Astrocyte (in vitro differentiated cells and primary cell): ENCODE measurements at places on chromosomes 6 and 20.

- DNase-seq, result no peak
Measured at GRCh38 chr6:84448331-84448730, 220.9 kb upstream of the CEP162 start.

DNA sequence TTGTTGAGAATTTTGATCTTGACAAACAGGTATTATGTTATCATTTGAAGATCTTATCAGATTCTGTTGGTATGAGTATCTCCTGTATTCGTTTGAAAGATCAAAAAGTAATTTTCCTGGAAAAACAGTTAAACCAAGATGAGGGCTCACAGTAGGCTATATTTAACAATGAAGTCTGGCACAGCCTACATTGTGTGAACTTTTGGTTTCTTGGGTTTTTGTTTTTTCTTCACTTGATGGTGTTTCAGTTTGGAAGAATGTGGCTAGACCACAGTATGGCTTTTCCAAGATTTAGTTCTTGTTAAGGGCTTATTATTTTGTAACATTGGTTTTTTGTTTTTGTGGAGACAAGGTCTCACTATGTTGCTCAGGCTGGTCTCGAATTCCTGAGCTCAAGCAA is 306.4 kb downstream of the CDKAL1 start:
- peak; percentile 90 for DNase-seq

DNA sequence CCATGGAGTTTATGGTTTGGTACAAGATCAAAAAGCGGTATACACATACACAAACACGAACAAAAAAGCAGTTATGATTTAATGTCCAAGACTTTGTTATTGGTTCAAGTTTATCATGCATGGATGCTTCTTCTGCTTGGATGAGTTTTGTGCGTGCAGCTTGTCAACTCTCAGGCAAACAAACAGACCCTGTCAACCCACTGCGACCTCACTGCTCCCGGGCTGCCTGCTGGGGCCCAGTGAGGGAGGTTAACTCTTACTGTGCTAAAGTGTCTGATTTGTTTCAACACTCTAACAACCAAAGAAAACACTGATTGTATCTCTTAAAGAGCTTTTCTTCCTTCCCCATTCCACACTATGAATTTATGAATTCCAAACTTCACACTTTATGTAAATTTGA is 26.8 kb upstream of the DDR1 start:
- DNase-seq, result no peak

DNA sequence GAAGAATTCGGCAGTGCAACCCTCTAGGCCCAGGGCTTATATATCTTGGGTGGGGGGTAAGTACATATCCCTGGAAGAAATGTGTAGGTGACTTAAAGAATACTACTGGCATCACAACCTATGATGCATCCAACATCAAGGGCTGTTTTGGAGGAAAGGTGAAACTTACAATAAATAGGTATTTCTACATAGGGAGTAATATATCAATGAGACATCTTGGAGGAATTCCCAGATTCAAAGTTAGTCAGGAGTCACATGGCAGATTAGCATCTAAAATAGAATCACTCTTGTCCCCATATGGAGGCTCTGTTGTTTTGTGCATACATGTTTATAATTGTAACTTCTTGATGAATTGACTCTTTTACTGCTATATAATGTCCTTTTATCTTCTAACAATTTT is 375.5 kb downstream of the PAX1 start:
- DNase-seq, result no peak

DNA sequence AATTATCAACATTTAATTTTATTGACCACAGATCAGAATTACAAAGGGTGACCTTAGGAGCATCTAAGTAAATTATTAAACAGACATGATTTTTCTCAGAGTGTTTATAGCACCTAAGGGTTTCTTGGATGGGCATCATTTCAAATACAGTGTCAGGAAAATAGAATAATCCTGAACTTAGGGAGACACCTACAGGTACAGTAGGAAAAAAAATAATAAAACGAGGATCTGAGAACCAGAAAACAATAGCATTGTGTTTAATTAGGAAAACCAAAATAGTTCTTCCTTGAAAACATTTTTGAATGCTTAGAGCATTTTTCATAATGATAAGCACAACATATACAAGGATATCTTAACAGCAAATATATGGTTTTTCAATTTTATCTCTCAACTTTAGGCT is 39.2 kb downstream of the MMUT start:
- no peak for DNase-seq

- no peak for DNase-seq
Measured at GRCh38 chr6:150312844-150313584, 55.8 kb upstream of the IYD start.

- DNase-seq, result no peak
Measured at GRCh38 chr20:23360531-23360930, 1.5 kb upstream of the GZF1 start.

GRCh38 chr20:458776-459175 is 3.6 kb downstream of the TBC1D20 start:
- no peak for DNase-seq

GRCh38 chr6:161105408-161105807 is 113.8 kb downstream of the MAP3K4 start:
- DNase-seq, result no peak
